Midbrain (tissue), 1 donor: ENCODE measurements at places on chromosomes 1 and 21.

GRCh38 chr1:164628772-164629171, 69.8 kb downstream of the PBX1 start:
- DNase-seq: no peak

GRCh38 chr1:23718482-23718881, 24.8 kb upstream of the ELOA start:
- DNase-seq: no peak

- DNase-seq: no peak
Measured at GRCh38 chr1:236176337-236177336, 34.3 kb downstream of the GPR137B start.

DNA sequence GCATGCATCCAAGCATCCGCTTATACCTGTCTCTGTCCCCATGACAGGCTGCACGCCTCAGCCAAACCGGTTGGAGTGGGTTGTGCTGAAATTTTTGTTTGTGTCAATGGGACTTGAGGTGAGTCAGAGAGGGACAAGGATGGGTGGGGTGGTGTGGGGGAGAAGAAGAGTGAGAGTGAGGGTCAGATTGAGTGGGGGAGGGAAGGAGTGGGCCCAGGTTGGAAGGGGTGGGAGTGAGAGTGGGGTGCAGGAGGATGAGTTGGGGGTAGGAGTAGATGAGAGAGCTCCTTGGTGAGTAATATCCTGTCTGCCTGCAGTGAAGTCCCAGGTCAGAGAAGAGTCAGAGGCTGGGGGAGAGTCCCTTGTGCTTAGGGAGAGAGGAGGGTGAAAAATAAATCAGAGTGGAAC, 3.3 kb upstream of the NECTIN4 start:
- DNase-seq: no peak

DNA sequence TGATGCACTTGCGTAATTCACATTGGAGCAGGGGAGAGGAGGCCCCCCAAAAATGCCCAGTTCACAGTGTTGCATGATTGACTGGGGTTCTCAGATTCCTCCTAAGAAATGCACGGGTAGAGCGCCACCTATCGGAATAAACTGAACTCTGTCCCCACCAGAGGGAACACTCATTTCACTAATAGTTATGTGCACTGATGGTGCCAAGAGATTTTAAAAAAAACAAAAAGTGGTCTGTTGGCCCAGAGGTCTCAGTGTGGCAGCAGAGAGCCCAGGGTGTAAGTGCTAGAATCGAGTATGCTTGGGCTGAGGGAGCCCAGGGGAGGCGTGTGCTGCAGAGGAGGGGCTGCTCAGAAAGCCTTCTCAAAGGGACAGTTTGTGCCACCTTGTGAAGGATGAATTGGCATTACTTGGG, 6.9 kb downstream of the PINK1 start:
- DNase-seq: peak; percentile 56

DNA sequence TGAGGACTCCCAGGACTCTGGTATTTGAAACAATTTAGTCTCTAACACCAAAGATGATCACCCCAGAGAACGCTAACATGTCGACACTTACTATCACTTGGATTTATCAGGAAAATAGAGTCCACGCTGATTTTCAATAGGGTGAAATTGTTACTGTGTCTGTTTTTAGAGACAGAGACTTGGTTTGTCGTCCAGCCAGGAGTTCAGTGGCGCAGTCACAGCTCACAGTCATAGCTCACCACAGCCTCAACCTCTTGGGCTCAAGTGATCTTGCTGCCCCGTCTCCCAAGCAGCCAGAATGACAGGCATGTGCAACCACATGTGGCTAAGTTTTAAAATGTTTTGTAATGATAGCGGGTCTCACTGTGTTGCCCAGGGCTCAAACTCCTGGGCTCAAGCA, 5.3 kb downstream of the SSU72 start:
- DNase-seq: no peak

- no peak for DNase-seq
Measured at GRCh38 chr1:201364808-201365105, 12.7 kb downstream of the TNNT2 start.

DNA sequence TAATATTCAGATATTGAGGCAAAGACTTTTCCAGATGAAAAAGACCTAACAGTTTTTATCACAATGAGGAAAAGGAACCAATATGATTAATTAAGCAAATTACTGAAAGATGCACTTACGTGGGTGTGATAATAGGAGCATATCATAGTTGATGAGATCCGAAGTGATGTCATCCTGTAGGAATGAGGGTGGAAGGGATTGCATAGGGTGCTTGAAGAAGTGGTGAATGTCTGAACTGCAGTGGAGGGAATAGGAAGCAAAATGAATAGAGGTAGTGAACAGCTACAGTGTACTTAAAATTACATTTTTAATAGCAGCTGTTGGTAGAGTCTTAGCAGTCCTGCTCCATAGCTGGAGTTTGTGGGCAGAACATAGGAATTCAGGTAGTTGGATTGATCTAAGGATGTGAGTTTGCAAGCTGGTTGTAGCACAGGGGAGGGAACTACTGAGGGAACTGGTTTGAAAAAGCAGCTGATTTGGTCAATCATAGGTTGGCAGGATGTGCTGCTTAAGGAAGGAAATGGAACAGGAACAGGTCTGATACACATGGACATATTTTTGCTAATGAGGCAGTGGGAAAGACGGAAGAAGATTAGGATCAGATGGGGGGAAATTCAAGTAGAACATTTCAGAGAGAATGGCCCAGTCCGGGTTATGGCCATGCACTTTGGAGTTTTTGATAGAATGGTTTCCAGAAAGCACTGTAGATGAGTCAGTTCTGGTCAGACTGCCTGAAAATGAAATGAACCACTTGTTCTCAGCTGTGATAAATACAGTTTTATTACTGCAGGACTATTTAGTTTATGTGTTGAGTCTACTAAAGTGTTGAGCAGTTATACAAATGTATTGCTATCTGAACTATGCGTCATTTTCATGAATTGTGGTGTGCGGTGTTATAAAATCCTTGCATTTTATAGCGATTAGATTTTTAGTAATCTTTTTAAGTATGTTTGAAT, 155.8 kb downstream of the RYR2 start:
- no peak for DNase-seq

DNA sequence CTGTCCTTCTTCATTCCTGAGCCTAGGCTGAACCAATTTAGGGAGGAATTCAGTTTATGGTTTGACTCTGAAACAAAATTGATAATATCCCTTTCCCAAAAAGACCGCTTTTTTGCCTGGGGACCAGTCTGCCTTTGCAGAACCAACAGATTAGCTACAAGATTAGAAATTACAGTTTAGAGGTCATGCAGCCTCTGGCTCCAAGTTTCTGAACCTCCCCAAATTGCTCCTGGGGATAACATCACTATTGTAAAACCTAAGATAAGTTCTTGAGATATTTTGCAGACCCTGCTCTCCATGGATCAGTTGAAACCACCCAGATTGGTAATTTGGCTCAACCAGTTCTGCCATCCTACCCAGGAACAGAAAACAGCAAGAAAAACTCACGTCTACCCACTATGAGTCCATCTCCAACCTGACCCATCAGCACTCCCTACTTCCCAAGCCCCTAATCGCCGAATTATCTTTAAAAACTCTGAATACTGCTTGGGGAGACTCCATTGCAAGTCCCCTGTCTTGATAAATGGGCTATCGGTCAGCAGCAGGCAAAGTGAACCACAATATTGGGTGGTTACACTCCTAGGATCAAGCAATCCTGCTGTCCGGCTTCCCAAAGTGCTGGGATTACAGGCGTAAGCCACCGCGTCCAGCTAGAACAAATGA, 605 bp upstream of the RABGGTB start:
- no peak for DNase-seq

DNA sequence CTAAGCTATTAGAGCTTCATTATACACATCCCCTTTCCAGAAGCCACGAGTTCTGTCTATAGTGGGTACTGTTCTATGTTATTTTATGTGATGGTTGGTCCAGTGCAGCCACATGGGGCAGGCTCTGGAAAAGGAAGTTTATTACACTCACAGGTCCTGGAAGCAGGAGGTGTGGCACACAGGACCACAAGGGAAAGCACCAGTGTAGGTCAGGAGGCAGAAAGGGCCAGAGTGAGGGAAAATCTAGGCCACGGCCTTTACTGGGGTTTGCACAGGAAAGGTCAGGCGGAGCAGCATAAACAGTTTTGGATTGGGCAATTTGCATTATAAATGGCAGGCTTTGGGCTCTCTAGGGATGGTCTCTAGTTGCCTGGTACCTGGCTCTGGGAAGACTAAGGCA, 21.8 kb upstream of the CNIH3 start:
- no peak for DNase-seq

DNA sequence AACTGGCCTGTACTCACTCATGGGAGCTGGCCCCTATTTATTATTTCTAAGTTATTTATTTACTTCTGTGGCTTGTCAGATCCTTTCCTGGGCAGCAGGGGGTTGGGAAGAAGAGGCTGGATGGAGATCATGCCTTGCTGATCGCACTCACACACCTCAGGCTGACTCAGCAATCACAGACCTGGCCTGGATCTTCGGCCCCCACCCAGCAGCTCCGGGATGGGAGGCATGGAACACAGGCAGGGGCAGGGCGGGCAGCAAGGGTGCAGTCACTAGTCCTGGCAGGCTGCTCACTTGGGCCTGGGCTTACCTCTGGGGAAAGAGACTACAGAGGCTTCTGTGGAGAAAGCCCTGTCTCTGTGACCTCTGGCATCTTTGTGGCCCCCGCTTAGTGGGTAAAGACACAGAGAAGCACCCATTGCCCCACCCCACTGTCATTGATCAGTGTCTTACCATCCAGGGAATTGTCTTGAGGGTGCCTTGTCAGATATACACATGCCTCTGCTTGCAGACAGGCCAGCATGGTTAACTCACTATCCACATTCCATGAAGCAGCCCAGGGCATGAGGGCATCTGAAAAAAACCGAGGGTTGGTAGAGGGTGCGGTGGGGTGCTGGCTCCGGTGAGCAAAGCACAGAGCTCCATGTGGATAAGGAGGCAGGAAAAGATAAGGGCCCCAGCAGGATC, 3.7 kb downstream of the ARTN start:
- DNase-seq: no peak

GRCh38 chr1:162710780-162711465, 78.7 kb downstream of the DDR2 start:
- DNase-seq: no peak

- no peak for DNase-seq
Measured at GRCh38 chr1:209457401-209458125, 126.0 kb upstream of the CAMK1G start.

DNA sequence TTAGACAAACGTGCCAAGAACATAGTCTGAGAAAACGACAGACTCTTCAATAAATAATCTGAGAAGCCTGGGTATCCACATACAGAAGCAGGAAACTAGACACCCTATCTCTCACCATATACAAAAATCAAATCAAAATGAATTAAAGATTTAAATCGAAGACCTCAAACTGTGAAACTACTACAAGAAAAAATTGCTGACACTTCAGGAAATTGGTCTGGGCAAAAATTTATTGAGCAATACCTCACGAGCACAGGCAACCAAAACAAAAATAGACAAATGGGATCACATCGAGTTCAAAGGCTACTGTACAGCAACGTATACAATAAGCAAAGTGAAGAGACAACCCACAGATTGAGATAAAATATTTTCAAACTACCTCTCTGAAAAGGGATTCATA, 292.8 kb upstream of the RGS18 start:
- no peak for DNase-seq

- DNase-seq: peak; percentile 30
Measured at GRCh38 chr21:39006571-39007311, 176.5 kb downstream of the PSMG1 start.
